ENCODE measurements at places on chromosomes 11 and 22. TPM values are rescaled to one million over a fixed set of nuclear protein-coding genes. Genes with fewer than 3 reads are reported as not detected.

The ESAM gene
- 55.2 TPM for polyA plus RNA-seq

The TRIM48 gene
- not detected for polyA plus RNA-seq

The SMIM35 gene
- polyA plus RNA-seq: 0.17 TPM

The ZFTA gene
- 40.9 TPM for polyA plus RNA-seq

The OR52I2 gene
- polyA plus RNA-seq: 0.03 TPM
